NCI-H1694 (cell line): ENCODE measurements at places on chromosomes 11 and 22.

DNA sequence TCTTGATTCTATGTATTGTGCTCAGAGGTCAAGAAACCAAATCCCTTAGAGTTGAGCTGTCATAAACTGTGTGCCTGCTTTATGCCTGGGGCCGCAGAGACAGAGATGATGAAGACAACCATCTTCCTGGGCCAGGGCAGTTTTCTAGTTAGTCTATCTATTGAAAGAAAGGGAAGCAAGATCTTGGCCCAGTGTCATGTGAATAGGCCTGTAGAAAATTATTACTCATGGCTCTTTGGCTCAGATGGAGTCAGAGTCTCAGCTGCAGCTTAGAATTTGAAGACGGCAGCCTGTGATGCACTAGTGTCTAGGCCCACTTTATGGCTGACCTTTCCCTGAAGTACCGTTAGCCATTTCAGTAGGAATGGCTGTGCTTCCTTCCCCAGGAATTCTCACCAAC, 112.0 kb downstream of the DBX1 start:
- no peak for DNase-seq

DNA sequence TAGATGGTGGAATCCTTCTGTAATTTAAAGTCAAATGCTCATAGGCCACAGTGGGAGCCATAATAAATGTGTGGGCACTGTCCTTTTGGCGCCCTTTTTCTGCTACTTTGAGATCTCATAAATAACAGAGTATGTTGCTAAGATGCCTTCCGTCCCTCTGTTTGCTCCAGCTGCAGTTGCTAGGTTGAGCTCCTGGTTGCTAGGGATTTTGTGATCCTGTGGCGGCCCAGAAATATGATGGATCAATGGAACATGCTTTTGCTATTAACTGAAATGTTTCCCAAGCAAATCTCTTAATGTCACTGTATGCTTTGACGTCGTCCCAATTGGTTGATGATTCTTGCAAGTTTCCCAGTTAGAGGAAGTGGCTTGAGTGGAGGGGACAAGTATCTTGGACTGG, 53.5 kb downstream of the MYO18B start:
- DNase-seq = no peak

DNA sequence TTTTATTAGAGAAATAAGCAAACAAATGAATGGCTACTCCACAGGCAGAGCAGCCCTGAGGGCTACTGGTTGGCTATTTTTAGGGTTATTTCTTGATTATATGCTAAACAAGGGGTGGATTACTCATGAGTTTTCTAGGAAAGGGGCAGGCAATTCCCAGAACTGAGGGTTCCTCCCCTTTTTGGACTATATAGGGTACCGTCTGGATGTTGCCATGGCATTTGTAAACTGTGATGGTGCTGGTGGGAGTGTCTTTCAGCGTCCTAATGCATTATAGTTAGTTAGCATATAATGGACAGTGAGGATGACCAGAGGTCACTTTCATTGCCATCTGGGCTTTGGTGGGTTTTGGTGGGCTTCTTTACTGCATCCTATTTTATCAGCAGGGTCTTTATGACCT, 19.2 kb downstream of the SLC22A6 start:
- DNase-seq = no peak

DNA sequence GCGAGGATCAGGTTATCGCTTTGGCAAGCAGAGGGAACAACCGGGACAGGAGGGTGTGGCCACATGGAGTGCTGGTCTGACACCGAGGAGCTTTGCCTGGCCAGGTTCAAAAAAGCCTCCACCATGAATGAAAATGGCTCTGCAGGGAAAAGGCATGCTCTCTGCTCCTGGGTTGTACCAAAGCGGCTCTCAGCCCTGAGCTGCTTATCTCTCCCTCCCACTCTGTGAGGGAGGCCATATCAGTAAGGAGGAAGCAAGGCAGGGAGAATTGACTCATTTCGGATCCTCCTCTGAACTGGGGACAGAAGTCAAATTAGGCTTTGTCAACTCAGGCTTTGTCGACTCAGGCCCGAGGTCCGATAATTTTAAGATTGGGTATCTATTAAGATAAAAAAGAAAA, 82.9 kb upstream of the CRTAM start:
- no peak for DNase-seq

GRCh38 chr22:43946384-43946667, 8.9 kb upstream of the SAMM50 start:
- DNase-seq = no peak

- no peak for DNase-seq
These were observed 18.4 kb downstream of the FAM118B start for GRCh38 chr11:126229858-126230540.

DNA sequence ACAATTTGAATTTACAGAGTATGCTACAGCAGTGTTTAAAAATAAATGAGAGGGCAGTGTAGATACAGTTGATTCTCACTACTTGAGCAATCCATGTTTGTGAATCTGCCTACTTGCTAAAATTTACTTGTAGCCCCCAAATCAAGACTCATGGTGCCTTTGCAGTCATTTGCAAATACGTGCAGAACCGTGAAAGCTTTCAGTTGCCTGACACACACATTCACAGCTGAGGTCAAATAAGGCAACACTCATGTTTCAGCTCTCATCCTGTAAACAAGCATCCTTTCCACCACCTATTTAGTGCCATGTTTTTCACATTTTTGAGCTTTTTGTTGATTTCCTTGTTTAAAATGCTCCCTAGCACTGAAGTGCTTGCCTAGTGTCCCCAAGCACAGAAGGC, 32.5 kb upstream of the RASL10A start:
- DNase-seq = no peak

GRCh38 chr11:102320188-102320587, 2.9 kb downstream of the BIRC3 start:
- DNase-seq = no peak

DNA sequence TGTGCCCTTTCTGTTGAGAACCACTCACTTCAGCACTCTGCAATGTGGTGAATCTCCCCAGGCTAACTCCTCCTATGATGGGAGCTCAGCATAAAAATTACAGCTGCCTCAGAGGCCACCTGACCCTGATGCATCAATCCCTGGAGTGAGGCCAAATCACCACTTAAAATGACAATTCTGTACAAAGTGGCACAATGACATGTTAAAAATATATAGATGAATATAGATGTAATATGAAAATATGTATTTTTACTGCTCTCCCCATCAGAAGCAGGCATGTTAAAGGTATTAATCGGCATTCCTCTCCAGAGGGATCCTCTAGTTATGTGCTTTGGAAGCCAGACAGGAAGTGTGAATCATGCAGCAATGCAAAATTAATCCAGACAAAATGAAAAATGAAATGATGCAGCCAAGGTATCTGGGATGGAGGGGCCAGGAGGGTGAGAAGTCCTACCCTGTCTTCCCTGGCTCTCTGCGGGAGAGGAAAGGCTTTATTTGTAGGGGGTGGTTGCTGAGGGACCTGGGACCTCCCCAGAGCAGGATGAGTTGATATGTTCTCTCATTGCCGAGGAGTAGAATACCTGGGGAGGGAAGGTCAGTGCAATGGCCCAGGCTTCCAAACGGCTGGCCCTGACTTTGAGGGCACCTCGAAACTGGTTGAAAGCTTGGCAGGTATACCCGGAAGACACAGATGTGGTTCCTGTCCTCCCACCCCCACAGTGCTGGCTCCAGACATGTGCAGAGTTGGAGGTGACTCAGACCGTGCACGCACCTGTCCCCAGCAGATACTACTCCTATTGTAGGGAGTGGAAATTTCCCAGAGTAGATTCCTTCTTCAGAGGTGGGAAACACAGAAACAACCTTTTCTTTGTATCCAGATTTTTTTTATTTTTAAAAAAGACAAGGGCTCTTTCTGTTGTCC, 347.9 kb upstream of the NCAM1 start:
- DNase-seq = no peak

DNA sequence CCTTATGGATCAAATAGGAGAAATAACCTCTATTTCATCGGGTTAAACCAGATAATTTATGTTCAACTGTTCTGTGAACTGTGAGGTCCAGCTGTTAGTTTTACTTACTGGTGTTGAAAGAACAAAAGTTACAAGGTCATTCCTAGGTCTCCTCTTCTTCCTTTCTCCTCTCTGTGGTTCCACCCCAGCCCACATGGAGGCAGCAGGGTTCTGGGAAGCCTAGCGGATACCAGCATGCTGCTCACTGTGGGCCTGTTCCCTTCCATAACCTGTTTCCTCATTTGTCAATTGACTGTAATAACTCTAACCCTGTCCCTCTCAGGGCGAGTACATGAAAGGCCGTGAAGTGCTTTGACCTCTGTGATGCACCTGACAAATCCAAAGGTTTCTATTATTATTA, 27.8 kb downstream of the RELT start:
- no peak for DNase-seq

- no peak for DNase-seq
These were observed 31.6 kb downstream of the RBX1 start for GRCh38 chr22:40982482-40983385.

DNA sequence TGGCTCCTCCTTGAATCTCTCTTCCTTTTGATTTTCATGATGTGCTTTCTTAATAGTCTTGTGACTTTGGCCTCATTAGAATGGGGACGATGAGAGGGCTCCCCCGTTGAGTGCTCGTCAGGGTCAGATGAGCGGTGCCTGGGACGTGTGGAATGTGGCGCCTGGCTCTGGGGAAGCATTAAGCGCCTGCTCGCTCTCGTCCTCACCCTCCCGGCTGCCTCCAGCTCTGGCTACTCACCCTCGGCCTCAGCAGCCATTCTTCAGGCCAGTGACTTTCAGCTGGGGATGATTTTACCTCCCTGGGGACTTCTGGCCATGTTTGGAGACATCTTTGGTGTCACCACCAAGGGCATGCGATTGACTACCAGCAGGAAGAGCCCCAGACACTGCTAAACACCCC, 69.7 kb downstream of the RPS6KA4 start:
- no peak for DNase-seq

DNA sequence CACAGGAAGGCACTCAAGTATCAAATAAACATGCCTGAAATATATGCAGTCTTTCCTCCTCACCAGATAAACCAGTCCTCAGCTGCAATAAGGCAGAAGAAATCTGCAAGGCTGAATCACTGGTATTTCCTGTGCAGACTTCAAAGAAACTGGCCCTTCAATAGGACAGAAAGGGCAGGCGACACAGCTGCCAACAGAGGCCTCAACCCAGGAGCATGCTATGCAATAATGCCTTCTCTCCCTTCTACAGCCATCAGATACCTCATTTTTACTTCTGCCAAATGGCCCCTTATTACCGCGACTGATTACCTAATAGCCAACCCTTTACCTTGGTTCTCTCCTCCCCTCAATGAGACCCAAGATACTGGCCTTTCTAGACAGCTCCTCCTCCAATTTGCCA, 8.0 kb downstream of the NUMA1 start:
- no peak for DNase-seq

DNA sequence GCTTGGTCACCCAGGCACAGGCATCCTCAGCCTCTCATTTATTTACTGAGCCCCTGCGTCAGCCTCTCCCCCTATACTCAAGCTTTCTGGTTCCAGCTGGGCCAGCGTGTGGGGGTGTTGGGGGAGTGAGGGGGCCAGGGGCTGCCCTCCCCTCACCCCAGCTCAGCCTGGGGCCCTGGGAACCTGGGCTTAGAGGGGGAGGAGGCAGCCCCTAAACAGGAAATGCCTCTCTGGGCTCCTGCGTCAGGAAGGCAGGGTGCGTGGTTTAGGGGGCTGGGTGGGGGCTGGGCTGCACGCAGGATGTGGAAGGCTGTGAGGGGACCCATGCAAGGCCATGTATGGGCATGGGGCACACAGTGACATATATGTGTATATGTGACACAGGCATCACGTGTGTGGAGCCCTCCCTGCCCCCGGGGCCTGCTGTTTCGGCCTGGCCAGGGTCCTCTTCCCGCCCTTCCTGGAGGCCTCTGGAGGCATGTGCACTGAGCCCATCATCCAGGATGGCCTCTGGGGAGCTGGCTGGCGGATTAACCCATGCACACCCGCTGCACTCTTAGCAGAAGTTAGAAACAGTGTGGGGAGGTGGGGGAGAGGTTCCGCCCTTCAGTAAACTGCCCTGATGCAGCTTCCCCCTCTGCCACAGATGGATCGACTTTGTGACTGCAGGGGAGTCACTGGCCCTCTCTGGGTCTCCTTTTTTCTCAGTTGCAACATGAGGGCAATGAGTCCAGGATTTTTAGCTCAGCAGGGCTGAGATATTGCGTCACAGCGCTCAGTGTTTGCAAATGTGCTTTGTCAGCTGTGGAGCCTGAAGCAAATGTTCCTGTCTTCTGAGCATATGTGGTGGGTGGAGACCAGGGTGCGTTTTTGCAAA, 1.1 kb upstream of the CD248 start:
- DNase-seq = no peak

DNA sequence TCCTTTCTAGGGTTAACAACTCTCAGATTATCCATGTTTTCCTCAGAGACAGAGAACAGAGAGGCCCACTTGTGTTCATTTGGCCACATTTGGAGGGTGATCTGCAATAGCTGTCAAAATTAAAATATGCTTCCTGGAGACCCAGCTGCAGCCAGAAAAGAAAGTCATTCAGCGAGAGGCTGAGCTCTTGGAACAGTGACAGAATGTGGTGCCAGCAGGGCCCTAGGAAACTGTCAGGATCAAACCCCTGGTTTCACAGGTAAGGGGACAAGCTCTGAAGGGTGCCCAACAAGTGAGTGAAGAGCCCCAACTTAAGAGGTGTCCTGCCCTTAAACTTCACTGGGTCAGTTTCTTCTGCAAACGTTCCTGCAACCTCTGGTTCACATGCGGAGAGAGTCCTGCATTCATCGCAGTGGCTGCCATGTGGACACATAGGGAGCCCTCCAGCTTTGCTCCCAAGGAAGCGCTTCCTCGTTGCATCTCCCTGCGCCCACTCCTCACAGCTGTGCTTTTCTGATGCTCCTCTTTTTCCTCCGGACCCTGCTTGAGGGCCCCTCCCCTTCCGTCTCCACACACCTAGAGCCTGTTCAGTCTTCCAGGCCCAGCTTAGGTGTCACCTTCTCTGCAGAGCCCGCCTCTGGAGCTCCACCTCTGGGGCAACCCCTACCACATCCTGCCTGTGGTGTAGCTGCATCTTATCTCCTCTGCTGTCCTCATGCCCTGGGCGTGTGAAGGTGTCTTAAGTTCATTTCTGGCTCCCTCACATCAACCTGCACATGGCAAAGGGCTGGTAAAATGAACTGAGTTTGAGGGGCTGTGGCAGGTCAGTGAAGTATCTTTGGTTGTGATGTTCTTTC, 3.9 kb downstream of the UCP3 start:
- DNase-seq = no peak

DNA sequence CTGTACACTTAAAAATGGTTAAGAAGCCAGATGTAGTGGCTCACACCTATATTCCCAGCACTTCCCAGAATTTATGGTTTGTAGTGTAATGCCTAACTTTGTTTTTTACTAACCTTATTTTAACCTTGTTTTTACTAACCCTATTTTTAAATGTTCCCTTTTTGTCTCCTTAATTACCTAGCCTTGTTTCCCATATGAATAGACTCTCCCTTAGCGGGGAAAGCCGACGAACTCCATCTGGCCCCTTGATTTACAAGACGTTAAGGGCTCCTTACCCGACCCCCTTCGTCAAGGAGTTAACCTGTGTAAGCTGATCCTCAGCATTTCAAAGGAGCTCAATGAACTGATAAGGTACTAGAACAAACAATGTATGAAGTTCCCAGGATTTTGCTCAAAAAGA, 17.1 kb downstream of the APOBEC3H start:
- no peak for DNase-seq

- no peak for DNase-seq
These were observed 127.3 kb upstream of the SEZ6L start for GRCh38 chr22:26041931-26042330.

GRCh38 chr11:75891947-75892739, 77.1 kb downstream of the UVRAG start:
- DNase-seq = no peak

GRCh38 chr11:28137832-28138231, 29.6 kb downstream of the METTL15 start:
- DNase-seq = no peak

GRCh38 chr11:293852-294661, 5.1 kb downstream of the PGGHG start:
- no peak for DNase-seq

- no peak for DNase-seq
These were observed 14.4 kb upstream of the PAMR1 start for GRCh38 chr11:35539781-35540281.
